Muscle of leg (tissue), 16 donors: ENCODE measurements at places on chromosomes 12 and 14. TPM values are rescaled to one million over a fixed set of nuclear protein-coding genes. Genes with fewer than 3 reads are reported as not detected.

DNA sequence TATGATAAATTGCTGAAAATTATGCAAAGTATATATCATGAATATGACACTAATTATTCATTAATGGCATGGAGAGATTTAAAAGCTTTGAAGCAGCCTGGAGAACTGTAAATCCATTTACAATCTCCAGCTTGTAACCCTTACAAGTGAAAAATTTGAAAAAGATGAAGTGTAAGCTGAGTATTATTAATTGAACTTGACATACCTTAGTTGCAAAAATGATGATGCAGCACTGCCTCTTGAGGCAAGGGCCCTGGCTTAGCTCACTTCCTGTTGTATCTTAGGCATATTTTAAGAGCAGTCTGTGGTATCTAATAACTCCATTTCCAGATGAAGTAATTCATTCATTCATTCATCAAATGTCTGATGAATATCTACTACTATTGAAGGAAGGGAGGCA lies 158.6 kb downstream of the ANO4 start:
- no peak for DNase-seq

DNA sequence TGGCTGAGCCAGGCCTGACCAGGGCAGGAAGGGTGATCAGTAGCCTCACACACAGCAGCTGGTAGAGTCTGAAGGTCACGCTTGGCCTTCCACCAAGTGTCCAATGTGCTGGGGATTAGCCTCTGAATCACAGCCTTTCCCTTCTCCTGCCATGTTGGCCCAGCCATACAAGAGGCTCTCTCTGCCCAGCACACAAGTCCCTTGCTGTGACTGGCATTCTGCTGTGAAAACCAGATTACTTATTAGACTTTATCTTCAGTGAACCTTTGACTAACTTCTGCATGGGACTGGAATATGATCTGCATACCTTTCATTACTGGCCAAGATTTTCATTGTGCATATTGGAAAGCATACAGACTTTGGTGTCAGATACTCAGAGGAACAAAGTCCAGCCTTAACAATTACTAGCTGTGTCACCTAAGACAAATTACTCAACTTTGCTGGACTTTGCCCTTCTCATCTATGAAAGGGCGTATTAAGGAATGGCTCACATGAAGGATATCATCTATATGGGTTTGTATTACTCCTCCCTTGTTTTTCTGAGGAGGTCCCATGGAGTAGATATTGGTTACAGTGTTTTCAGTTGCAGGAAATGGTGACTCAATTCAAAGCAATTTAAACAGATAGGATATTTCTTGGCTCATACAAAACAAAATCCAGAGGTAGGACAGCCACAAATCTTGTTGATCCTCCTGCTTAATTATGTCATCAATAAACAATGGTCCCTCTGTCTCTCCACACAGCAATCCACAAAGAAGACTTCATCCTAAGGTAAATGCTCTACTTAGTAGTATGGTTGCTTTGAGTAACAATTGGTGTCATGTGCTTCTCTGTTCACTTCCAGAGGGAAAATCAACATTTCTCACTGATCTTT lies 99.6 kb downstream of the DYRK2 start:
- DNase-seq: peak; percentile 63

DNA sequence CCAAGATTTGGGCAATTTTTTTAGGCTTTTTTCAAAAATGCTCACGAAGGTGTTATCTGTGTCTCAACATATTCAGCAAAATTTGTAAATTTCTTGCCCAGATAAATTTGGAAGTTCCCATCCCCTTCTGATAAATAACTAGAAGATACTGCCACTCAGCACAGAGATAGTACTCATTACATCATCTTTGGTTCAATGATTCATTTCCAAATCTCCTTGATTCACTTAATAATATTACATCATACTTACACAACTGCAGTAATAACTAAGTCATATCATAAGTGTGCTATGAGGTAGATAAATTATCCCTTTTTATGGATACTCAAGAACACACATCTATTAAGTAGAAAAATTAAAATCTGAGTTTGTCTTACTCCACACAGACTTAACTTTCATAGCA lies 89.4 kb downstream of the RPAP3 start:
- DNase-seq: no peak

GRCh38 chr14:65847075-65847847 lies 434.7 kb downstream of the FUT8 start:
- no peak for DNase-seq

- no peak for DNase-seq
These were observed 24.7 kb upstream of the AP4S1 start for GRCh38 chr14:31000629-31001338.

- peak; percentile 83 for DNase-seq
These were observed 4.4 kb downstream of the REM2 start for GRCh38 chr14:22887260-22887989.

- peak; percentile 44 for DNase-seq
These were observed 162.4 kb downstream of the C12orf75 start for GRCh38 chr12:105492591-105493545.

DNA sequence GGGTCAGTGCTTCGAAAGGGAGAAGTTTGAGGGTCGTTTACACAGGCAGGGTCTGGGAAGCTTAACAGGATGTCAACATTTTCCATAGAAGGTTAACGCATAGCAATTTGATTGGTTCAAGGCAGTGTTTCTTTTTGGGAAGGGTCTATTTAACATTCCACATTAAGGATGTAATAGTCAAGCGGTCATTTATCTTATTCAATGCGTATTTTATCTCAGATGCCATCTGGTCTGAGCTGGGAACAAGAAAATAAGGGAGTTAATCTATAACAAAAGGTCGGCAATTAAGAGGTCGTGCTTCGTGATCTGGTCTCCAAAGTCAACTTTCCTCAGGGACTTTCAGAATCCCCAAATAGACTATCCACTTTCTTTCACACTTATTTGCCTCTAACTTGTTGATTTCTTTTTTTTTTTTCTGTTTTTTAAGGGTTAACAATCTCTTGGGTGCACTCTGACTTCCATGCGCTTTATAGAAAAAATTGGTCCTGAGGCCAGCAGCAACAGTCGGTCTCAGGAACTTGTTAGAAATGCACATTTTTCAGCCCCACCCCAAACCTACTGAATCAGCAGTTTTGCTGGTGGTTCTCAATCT lies 550 bp upstream of the RESF1 start:
- DNase-seq: no peak

GRCh38 chr12:67998379-67998778 lies 9.1 kb downstream of the IFNG-AS1 start:
- DNase-seq: no peak

GRCh38 chr12:132186208-132186856 lies 42.1 kb downstream of the NOC4L start:
- DNase-seq: no peak

DNA sequence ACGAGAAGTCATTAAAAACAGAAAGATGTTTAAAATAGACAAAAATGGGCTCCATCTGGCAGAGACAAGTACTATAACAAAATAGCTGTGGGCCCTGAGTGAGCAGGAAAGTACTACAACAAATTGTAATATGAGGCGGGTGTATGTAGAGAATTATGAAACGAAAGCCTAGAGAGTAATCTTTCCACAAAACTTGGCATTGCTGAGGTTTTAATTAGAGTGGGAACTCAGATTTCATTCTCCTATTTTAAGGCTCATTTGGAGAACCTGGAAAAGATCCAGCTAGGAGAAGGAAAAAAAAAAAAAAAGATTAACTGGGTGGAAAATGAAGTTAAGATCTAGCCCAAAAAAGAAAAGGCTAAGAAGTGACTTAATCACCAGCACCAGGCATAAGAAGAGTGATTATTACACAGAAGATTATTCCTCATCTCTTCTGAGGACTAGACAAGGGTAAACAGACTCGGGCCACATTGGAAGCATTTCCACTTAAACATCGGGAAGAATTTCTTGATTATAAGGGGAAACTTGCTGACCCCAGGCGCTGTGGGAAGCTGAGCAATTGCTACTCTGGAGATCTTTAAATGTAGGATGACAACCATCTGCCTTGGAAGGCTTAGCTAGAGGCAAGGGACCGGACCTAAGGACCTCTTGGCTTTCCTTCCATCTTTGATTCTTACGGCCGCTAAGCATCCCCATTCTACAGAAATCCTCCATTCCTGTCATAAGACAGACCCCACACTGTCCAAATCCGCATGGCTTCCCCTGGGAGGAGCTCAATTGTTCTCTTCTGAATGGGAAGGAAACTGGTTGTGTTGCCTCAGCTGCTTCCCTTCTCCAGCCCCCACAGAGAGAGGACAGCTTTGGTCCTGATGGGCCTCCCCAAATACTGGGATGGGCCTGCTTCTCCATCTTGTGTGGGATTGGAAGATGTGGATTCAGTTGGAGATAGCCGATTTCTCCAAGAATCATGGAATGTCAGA lies 40.6 kb downstream of the IGF1 start:
- DNase-seq: peak; percentile 87

GRCh38 chr14:76672123-76672522 lies 89.1 kb upstream of the VASH1 start:
- no peak for DNase-seq

DNA sequence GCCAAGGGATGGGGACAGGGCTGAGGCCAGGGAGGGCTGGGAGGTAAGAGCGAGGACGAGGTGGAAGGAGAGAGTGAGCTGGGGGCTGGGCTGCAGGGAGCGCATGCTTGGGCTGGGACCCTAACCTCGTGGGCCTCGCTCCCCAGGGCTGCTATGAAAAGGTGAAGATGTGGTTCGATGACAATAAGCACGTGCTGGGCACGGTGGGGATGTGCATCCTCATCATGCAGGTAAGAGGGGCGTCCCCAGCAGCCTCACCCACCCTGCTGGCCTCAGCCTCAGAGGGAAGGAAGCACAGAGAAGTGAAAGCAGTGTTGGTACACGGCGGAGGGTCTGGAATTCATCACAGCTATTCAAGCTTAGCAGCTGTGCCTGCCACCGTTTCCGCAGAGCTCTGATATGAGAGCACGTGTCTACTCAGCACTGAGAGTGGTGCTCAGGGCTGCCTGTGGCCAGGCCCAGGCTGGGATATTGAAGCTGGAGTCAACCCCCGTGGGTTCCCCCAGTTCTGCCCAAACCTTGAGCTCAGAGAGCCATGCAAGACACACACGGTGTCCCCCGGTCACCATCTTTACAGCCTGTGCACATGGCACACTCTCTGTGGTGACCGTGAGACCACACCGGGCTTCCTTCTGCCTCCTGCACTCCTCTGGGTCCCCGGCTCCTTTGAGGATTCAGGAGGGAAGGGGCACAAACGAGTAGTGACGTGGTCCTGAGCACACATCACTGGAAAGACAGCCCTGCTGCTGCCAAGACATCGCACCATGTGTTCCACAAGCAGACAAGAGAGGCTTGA lies 204.6 kb downstream of the TSPAN9 start:
- DNase-seq: no peak

- no peak for DNase-seq
These were observed 71.8 kb upstream of the BCL2L14 start for GRCh38 chr12:11998944-11999315.

GRCh38 chr14:68413509-68413908 lies 379.4 kb downstream of the ZFP36L1 start:
- DNase-seq: no peak

- DNase-seq: no peak
These were observed at the start of gene TEX52 for GRCh38 chr12:2857021-2857431. Gene TEX52 (minus strand): TSS chr12:2857039. CDS start chr12:2857026, 13 bp downstream.

GRCh38 chr14:37196604-37197420 lies 925 bp upstream of the MIPOL1 start:
- peak; percentile 1 for DNase-seq

DNA sequence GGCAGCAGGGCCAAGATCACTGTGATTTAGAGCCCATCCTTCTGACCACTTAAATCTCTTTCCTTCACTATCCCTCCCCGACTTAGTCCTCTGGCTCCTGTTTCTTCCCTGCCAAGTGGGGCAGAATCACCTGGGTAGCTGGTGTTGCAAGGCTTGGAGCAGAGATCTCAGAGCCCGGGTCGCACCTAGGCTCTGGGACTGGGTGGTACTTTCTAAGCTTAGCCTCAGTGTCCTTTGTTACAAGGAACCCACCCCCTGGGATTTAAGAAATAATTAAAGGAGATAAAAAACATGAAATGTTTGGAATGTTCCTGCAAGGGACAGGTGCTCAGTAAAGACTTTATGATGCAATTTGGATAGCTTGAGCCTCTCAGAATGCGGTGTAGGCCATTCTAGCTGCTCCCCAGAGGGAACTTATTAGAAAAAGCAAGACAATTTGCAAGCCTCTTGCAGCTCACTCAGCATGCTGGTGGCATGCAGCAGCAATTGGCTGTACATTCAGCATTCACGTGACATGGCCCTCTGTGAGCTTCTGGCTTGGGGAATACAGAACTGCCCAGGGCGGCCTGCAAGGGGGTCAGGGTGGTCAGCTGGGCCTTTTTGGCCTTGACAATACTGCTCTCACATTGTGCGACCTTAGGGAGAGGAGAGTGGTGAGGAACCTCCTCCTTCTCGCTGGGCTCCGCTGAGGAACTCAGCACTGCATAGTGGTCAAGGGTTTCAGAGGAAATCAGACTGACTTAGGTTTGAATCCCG lies 16.8 kb downstream of the C14orf132 start:
- DNase-seq: no peak

DNA sequence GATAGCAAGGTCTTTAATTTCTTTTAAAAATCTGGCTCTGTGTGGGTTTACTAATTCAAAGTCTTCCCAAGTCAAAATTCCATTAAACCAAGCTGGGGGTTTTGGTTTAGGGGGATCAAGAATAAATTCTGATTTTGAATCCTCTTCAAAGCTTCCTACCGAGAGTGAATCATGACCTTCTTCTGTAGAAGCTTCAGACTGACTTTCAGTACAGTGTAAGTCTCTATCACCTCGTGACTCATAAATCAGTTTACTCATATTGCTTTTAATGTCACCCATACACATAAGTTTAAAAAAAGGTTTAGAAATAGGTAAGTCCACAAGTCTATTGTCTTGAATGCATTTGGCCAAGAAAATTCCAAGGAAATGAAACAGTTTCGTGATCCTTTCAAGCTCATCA lies 80.6 kb upstream of the STRN3 start:
- DNase-seq: no peak

GRCh38 chr14:68476212-68477109 lies 316.4 kb downstream of the ZFP36L1 start:
- peak; percentile 82 for DNase-seq

DNA sequence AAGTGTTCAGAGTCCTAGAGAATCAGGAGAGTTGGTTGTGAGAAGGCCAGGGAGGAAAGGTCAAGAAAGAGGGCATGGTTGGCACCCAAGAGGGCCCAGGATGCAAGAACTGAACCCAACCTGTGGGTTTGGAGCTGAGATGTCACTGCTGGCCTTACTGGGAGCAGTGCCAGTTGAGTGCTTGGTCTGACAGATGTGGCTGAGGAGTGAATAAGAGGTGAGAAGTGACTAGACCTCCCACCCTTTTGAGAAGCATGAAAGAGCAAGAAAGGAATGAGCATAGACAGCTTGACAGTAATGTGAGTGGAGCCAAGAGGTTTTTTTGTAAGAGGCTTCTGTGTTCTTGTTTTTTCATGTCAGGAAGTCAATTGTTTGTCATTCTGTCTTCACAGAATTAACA lies 95.3 kb downstream of the FGD4 start:
- DNase-seq: no peak

GRCh38 chr14:69993326-69993725 lies 114.1 kb downstream of the SMOC1 start:
- no peak for DNase-seq

- peak; percentile 70 for DNase-seq
These were observed 32.2 kb upstream of the NUDT14 start for GRCh38 chr14:105213361-105213760.

Gene CELA1
- not detected for total RNA-seq

Gene LUM
- total RNA-seq: 528 TPM

Gene P2RX2
- total RNA-seq: not detected

Gene TMEM119
- 50.8 TPM for total RNA-seq

Gene MSI1
- 1.2 TPM for total RNA-seq

Gene KCNMB4
- 8.2 TPM for total RNA-seq
